Ascending aorta (tissue), 2 donors: ENCODE measurements at places on chromosomes 6 and 20. TPM values are rescaled to one million over a fixed set of nuclear protein-coding genes. Genes with fewer than 3 reads are reported as not detected.
A peak's percentile ranks its signal among the peaks of the same experiment; 100 is the strongest.

GRCh38 chr6:74753883-74754600 is 451.8 kb downstream of the COL12A1 start:
- H3K27me3 ChIP-seq, result no peaks in the 10 kb centered on the region
- H3K4me3 ChIP-seq, result no peak overlapping the region
- H3K4me1 ChIP-seq, result no peaks in the 10 kb centered on the region
- no peaks in the 10 kb centered on the region for H3K36me3 ChIP-seq
- no peak overlapping the region for H3K27ac ChIP-seq
- DNase-seq, result no peak

Gene HTR1E
- total RNA-seq, result not detected

DNA sequence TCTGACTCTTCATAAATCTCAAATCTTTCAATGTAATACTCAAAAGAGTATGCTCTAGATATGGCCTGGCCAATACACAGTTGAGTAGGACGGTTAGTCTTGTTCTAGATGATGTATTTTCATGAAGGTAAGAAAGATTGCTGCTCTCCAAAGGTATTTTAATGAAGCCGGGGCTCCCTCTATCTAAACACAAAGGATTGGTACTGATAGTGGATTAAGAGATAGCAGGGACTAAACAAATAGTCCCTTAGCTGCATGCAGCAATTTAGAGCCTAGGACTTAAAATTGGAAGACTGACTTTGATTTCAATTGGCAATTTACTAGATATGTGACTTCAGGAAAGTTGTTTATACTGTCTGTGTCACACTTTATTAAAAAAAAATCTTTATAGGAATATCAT is 31.4 kb upstream of the TENT5A start:
- H3K27me3 ChIP-seq, result no peaks in the 10 kb centered on the region
- H3K36me3 ChIP-seq, result no peaks in the 10 kb centered on the region
- H3K4me3 ChIP-seq, result no peak overlapping the region
- no peak for DNase-seq

- no peak overlapping the region for H3K27ac ChIP-seq
- H3K4me1 ChIP-seq, result peaks cover 7% of the 10 kb centered on the region
- no peak for DNase-seq
Measured at GRCh38 chr20:51489611-51490010, 52.9 kb downstream of the NFATC2 start.

Gene TCF21
- total RNA-seq, result 0.32 TPM

Gene SNAI1
- 64.4 TPM for total RNA-seq

Gene HECA
- total RNA-seq, result 27.0 TPM

Gene PXMP4
- total RNA-seq, result 38.0 TPM

GRCh38 chr6:104566411-104566810 is 293.3 kb downstream of the HACE1 start:
- no peaks in the 10 kb centered on the region for H3K4me1 ChIP-seq
- DNase-seq, result no peak
- H3K27me3 ChIP-seq, result no peaks in the 10 kb centered on the region
- H3K27ac ChIP-seq, result no peak overlapping the region

DNA sequence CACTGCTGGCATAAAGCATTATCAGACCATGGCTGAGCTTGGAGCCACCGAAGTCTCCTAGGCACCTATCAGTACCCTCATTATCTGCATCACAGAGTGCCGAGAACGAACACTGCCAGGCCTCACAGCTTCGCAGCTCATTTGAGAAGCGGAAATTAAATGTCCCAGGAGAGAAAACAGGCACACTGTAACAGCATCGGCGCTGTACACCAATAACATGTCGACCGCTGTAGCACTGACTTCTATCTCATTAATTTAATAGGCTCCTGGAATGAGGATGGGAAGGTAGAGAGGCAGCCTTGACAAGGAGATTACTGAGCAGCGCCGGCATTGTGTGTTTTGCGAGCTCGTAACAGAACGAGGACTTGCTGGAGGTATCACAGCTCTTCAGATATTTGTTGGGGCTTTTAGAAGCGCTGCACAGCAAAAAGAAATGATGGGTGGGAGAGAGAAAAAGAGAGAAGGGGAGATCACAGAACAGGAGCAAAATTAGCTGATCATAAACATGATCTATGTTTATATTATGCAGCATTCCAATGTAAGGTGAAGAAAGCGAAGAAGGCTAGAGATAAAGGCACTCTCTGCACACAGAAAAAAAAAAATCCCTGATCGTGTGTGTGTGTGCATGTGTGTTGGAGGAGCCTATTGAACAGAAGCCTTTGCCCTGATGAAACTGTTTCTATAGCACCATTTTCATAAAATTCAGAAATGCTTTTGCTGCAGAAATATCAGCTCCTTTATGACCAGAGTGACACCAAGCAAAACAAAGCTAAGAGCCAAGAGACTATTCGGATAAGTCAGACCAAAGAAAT is 29.2 kb downstream of the ID4 start:
- no peaks in the 10 kb centered on the region for H3K36me3 ChIP-seq
- DNase-seq, result no peak
- no peaks in the 10 kb centered on the region for H3K4me1 ChIP-seq
- H3K27ac ChIP-seq, result no peak overlapping the region

DNA sequence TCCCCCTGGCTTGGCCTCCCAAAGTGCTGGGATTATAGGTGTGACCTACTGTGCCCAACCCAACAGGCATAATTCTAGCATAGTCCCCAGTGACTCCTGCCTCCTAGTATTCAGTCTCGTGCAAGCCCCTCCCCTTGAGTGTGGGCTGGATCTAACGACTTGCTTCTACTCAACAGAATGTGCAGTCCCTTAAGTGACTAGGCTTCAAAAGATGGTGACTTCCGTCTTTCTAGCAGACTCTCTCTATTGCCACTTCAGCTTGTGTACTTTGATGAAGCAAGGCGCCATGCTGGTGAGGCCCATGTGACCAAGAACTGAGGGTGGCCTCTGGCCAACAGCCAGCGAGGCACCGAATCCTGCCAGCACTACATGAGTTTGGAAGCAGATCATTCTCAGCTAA is 109.6 kb upstream of the TRAF3IP2 start:
- H3K4me3 ChIP-seq, result no peak overlapping the region
- peaks cover 8% of the 10 kb centered on the region for H3K36me3 ChIP-seq
- H3K27me3 ChIP-seq, result no peaks in the 10 kb centered on the region
- peak; percentile 54 for DNase-seq
- H3K27ac ChIP-seq, result no peak overlapping the region
- H3K4me1 ChIP-seq, result peaks cover 2% of the 10 kb centered on the region

- H3K36me3 ChIP-seq, result peaks cover 11% of the 10 kb centered on the region
- peak overlapping the region; percentile 63 for H3K4me3 ChIP-seq
- peaks cover 18% of the 10 kb centered on the region for H3K4me1 ChIP-seq
- no peaks in the 10 kb centered on the region for H3K27me3 ChIP-seq
- no peak for DNase-seq
Measured at GRCh38 chr6:19841181-19841580, 4.0 kb downstream of the ID4 start.

GRCh38 chr6:151054306-151054705 is 185.5 kb upstream of the AKAP12 start:
- peak overlapping the region; percentile 41 for H3K4me3 ChIP-seq
- no peak overlapping the region for H3K27ac ChIP-seq
- H3K4me1 ChIP-seq, result peaks cover 5% of the 10 kb centered on the region
- H3K27me3 ChIP-seq, result no peaks in the 10 kb centered on the region

DNA sequence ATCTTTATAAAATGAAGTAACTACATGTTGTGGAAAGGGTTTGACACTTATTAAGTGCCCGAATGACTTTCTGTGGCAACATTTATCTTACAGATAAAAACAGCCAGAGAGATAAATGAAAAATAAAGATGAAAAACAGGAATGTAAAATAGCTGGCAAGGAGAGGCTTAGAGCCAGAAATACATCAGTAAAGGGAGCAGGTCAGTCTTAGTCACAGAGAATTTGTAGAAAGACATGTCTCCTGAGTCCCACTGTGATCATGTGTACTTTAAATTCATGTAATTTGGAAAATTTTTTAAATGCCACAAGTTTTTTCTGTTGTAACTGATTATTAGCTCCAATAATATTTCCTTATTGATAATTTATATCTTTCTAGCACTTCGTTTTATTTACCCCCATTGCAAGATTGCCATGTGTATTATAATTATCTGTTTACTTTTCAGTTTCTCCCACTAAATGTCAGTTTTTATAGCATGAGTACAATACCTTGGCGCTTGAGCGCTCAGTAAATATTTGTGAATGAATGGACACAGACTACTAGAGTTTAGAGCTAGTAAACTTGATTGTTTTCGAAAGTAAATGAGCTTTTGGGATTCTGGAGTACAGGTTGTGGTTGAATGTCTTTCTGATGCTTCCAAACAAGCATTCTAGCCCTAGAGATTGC is 15.2 kb downstream of the TAB2 start:
- no peaks in the 10 kb centered on the region for H3K27me3 ChIP-seq
- peaks cover 16% of the 10 kb centered on the region for H3K4me1 ChIP-seq
- DNase-seq, result no peak
- H3K36me3 ChIP-seq, result no peaks in the 10 kb centered on the region
- H3K27ac ChIP-seq, result no peak overlapping the region
- H3K4me3 ChIP-seq, result no peak overlapping the region

- H3K36me3 ChIP-seq, result no peaks in the 10 kb centered on the region
- H3K27me3 ChIP-seq, result no peaks in the 10 kb centered on the region
- H3K27ac ChIP-seq, result peak overlapping the region; percentile 68
- H3K4me1 ChIP-seq, result peaks cover 6% of the 10 kb centered on the region
Measured at GRCh38 chr6:28838289-28838633, 85.5 kb downstream of the TRIM27 start.

GRCh38 chr20:46435146-46435545 is 28.7 kb upstream of the ELMO2 start:
- no peak for DNase-seq
- H3K27ac ChIP-seq, result no peak overlapping the region
- no peaks in the 10 kb centered on the region for H3K36me3 ChIP-seq
- H3K27me3 ChIP-seq, result no peaks in the 10 kb centered on the region
- no peak overlapping the region for H3K4me3 ChIP-seq

DNA sequence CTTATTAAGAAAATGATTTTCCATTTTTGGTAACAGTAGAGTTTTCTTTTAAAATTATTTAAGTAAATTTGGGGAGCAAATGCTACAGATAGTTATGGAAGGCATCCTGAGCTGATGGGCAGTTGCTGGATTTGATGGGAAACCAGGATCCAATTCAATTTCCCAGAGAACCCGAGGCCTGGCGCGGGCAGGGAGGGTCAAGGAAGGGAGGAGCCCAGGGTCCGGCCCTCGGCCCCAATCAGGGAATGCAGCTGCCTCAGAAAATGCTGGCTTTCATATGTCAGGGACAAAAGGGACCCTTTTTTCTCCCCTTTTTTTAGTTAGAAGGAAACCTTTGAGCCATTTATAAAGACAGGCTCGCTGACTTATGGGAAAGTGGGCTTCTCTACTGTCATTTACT is 42.1 kb downstream of the CTCFL start:
- no peak for DNase-seq
- H3K27me3 ChIP-seq, result no peaks in the 10 kb centered on the region
- H3K4me1 ChIP-seq, result no peaks in the 10 kb centered on the region
- no peaks in the 10 kb centered on the region for H3K36me3 ChIP-seq
- H3K4me3 ChIP-seq, result no peak overlapping the region

DNA sequence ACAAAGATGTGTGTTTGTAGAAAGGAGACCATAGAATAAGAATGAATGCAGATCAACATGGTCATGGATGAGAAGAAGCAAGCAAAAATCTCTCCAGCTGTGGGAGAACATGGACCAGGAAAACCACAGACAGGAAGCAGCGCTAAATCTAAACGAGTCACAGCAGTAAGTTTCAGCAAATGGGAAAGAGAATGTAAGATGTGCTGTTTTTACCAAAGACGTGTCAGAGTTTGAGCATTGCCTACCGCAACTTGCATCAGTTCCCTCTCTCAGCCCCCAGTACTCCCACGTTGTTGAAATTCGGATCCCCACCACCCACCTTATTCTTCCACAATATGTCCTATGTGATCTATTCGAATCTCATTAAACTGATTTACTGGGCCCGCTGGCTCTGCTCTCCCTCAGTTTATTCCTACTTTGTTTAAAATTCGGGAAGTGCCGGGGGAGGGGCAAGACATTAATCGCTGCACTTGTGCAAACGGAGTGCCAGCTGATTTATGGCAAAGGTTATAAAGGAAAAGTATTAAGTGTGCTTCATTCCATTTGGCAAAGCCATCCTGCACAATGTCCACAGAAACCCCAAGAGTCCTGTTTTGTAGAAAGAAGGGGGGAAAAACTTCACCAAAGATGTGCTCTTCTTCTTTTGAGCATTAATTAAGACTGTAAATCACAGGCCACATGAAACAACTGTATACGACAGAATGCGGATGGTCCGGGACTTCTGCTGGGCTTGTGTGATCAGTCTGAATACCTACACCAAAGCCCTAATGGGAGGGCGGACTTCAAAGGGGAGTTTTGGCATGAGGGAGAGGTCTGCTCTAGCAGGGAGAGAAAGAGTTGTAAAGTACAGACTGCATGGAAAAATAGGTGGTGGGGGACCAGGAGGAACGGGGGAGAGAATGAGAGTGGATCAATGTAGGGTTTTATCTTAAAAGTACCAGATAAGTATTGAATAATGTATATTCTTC is 59.1 kb upstream of the PRDM1 start:
- no peak overlapping the region for H3K27ac ChIP-seq
- no peaks in the 10 kb centered on the region for H3K27me3 ChIP-seq
- no peak for DNase-seq
- H3K36me3 ChIP-seq, result no peaks in the 10 kb centered on the region

- H3K4me1 ChIP-seq, result no peaks in the 10 kb centered on the region
- no peaks in the 10 kb centered on the region for H3K36me3 ChIP-seq
- DNase-seq, result peak; percentile 89
- H3K27me3 ChIP-seq, result no peaks in the 10 kb centered on the region
- H3K27ac ChIP-seq, result peak within 1 kb of the TSS; percentile 93
- H3K4me3 ChIP-seq, result peak within 1 kb of the TSS; percentile 88
Measured at GRCh38 chr6:57221936-57222742, at the start of gene RAB23. Gene RAB23, minus strand, starts transcription at chr6:57222307. Its CDS starts 11,927 bp downstream, at chr6:57210380.

DNA sequence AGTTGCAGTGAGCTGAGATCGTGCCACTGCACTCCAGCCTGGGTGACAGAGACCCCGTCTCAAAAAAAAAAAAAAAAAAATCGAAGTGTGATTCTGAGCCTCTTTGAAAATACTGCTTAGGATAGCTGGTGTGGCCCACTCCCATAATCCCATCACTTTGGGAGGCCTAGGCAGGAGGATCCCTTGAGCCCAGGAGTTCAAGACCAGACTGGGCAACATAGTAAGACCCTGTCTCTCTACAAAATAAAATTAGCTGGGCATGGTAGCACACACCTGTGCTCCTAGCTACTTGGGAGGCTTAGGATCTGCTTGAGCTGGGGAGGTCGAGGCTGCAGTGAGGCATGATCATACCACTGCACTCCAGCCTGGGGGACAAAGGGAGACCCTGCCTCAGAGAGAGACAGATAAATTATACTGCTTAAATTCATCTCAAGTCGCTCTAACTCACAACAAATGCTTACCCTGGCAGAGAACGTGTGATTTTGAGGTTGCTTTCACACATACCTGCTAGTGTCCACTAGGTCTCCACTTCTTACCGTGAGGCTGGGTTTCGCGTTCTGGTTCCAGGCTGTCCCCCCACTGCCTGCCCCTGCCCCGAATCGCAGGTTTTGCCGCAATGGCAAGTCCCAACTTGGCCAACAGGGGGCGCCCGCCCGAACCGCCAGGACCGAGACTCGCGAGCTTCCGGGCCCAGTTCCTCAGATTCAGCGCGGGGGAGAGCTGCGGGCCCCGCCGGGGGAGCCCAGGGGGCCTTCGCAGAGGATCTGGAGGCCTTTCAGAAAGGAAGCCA is 12.3 kb upstream of the TMC2 start:
- H3K27me3 ChIP-seq, result no peaks in the 10 kb centered on the region
- H3K4me1 ChIP-seq, result no peaks in the 10 kb centered on the region
- H3K36me3 ChIP-seq, result no peaks in the 10 kb centered on the region
- peak; percentile 42 for DNase-seq
